Thymus (tissue), 14 donors: ENCODE measurements at places on chromosomes 16 and 17.

DNA sequence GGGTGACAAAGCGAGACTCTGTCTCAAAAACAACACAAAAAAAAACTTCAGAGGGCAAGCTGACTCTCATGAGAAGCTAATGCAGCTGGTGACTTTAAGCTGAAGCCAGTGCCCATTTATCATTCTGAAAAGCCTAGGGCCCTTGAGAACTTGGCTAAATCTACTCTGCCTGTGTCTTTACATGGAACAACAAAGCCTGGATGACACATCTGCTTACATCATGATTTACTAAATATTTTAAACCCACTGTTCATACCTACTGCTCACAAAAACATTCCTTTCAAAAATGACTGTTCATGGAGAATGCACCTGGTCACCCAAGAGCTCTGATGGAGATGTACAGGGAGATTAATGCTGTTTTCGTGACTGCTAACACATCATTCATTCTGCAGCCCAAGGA lies 6.1 kb upstream of the ALOX12 start:
- no peak for DNase-seq

- no peak for DNase-seq
These were observed 198.4 kb downstream of the CYB561 start for GRCh38 chr17:63247706-63248105.

DNA sequence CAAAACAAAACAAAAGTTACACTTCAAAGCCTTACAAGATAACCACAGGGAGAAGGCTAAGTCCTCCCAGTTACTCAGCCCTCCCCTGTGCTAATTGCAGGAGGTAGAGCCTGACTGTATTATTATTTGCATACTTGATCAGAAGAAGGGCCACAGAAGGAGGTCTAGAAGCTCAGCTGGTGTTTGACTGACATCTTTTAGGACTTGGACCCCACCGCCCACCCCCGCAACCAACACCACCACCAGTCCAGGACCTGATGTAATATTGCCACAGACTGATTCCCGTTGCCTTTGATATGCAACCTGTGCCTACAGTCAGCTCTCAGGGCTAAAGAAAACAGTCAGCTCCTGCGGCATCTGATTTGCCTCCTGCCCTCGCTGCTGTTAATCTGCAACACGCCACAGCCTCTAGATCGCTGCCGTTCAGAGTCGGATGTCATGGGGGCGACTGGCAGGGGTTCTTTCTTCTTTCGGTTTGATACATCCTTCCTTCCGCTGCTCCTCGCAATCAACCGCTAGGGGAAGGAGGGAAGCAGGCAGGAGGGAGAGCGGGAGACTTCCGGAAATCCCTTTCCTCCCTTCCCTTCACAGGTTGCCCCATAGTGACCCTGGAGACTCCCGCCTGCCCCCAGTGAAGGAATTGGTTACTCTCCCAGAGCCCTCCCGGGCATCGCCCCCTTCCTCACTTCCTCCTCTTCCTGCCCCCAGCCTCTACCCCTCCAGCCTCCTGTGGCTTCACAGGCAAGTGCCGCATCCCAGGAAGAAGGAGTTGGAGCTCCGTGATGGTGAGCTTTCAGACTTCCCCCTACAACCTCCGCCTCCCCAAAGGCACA lies 90.5 kb upstream of the SOX9 start:
- DNase-seq: peak; percentile 17

- peak; percentile 61 for DNase-seq
These were observed 154.7 kb downstream of the C16orf78 start for GRCh38 chr16:49528060-49528865.
